Renal pelvis (tissue), 12 donors: ENCODE measurements at places on chromosomes 1 and 21.

DNA sequence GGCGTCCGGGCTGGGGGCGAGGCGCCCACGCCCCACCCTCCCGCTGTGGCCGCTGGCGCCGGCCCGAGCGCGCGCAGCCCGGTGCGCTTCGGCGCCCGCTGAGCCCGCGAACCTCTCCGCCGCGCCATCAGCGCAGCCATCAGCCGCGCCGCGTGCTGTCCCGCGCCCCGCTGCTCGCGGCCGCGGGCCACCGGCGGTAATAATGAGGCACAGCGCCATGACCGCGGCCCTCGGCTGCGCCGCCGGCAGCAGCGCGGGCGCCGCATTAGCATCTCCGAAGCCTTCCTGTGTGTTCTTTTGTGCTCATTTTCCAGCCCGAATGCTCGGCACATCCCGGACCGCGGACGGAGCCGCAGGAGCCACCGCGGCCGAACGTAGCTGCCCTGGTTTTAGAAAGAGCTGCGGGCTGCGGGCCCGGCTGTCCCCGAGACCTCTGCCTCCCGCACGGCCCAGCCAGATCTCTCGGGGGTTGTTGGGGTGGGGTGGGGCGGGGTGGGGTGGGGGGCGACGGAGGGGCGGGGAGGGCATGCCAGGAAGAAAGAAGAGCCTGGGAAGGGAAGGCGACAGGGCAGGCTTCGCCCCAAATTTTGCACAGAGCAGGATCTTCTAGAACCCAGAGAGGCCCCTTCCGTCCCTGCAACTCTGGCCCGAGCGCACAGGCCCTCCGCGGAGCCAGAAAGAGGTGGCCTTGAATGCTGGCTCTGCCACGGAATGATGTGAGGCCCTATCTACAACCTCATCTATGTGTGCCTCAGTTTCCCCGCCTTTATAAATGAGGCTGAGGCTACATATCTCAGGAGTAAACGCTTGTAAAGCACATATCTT is 55.3 kb downstream of the RRAGC start:
- DNase-seq, result no peak

DNA sequence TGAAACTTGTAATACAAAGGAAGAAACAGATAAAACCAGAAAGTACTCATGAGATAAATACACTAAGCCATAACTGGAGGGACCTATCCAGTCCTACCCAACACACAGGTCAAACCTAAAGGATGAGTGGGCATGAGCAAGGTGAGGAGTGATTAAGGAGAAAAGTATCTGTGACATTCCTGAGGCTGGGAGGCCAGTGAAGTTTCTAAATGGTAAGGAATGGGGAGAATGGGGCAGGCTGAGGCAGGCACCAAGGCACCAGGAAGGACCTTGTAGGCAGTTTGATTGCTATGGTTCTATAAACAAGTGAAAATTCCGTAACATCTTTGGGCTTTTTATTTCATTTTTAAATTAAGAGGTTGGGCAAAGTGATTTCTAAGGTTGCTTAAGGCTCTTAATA is 10.4 kb downstream of the DDX59 start:
- DNase-seq, result no peak

DNA sequence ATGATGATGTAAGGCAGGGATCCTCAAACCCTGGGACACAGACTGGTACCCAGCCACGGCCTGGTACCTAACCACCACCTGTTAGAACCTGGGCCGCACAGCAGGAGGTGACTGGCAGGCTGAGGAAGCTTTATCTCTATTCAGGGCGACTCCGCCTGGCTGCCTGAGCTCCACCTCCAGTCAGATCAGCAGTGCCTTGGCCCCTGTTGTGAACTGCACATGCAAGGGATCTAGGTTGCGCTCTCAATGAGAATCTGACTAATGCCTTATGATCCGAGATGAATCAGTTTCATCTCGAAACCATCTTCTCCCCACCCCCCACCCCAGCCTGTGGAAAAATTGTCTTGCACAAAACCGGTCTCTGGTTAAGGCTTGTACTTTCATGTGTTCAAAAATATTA is 4.2 kb downstream of the RNPC3 start:
- DNase-seq, result no peak

DNA sequence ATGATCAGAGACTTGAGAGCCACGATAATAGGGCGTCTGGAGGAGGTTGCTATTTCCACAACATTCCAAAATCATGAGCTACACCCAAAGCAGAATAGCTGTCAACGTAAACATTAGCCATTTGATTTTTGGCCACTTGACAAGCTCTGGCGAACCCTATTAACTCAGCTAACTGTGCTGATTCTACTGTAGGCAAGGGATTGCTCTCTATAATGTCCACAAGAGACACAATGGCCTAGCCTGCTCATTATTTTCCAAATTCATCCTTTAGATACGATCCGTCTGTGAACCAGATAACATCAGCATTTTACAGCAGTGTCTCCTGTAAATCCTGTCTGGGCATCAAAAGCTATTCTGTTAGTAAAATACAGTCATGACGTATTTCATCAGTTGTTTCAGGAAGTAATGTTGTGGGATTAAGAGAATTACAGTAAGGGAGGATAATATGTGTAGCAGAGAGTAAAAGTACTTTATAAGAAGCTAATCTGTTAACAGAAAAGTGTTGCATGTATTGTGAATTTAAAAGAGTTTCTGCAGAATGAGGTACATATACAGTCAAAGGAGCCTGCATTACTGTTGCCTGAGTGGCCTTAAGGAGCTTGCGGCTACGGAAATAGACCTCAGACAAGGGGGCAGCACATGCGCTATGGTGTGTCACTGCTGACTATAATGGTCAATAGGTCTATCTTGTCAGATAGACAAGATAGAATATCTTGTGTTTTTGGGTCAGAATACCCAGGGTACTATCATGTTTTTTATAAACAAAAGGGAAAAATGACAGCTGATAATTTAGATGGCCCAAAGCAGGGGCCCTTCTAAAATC is 44.9 kb upstream of the TINAGL1 start:
- DNase-seq, result no peak

- no peak for DNase-seq
Measured at GRCh38 chr1:28108001-28108400, 19.6 kb upstream of the EYA3 start.

DNA sequence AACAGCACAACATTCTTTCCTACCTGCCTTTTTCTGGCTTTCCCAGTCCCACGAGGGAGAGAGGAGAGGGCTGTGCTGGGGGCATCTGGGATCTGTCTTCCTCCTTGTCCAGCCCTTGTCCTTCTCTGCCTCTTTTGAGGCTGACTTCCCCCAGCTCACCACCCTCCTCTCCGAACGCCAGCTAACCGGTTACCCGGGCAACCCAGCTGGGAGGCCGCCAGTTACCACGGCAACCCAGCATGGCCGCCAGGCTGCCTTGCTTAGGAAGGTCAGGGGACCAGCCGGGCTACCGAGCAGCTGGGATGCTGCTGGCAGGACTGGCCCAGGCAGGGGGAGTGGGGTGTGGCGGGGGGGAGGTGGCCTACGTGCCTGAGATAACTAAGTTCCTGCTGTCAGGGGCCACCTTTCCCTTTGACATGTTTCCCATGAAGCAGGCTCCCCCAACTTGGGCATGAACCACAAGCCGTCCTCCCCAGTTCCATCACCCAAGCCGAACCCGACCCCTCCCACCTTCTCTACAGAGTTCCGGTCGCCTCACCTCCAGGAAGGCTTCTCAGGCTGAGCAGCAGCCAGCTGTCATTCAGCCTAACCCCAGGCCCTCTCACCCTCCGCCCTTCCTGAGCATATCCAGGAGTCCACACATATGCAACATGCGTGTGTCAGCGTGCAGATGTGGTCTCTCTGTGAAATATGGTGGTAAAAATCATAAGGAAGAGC is 8.7 kb downstream of the PLEKHA6 start:
- peak; percentile 89 for DNase-seq

GRCh38 chr1:159933347-159933746 is 8.0 kb upstream of the TAGLN2 start:
- DNase-seq, result no peak
